GM04504 (cell line): ENCODE measurements at places on chromosomes 11 and 22.

GRCh38 chr11:7538031-7538430, 24.2 kb downstream of the PPFIBP2 start:
- no peak for DNase-seq

DNA sequence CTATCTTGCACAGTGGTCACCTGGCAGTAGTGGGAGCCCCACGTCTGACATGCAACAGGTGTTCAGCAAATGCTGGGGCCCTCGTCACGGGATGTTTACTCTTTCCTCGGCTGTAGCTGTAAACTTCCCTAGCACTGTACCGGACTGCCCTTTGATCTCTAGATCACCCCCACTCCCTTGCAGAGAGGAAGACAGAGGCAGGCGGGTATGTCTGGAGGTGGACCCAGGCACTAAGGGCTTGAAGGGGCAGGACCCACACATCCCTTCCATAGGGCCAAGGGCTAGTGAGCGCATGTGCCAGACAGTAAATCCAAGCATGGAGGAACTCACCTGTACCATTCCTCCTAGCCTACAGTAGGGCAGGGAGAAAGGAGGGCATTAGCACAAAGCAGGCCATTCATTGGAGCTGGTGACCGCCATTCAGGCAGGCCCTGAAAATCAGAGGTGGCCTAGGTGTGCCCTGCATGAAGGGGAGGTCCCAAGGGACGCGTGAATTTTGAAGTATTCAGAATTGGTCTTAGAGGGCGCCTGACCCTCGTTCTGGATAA, 1.9 kb upstream of the SMTN start:
- no peak for DNase-seq

DNA sequence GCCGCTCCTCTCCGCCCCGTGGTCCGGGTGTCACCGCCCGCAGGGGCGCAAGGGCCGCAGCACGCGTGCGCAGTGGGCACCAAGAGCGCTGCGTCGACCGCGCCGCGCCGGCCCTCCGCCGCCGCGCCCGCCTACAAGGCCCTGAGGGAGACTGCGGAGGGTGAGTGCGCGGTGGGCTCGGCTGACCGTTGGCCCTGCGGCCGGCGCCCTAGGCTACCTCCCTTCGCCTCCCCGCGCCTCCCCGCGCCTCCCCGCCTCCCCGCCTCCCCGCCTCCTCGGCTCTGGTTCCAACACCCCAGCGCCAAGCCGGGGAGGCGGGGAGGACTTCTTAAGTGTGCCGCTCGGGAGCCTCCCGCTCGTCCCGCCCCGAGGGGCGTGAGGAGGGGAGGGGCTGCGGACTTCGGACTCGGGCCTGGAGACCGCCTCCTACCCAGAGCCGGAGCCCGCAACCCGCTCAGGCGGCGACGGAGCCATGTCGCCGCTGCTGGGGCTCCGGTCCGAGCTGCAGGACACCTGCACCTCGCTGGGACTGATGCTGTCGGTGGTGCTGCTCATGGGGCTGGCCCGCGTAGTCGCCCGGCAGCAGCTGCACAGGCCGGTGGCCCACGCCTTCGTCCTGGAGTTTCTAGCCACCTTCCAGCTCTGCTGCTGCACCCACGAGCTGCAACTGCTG, at the start of gene AQP11:
Gene AQP11, plus strand, starts transcription at position 433 of the 673 bp plus-strand sequence. Its CDS starts 40 bp downstream, at position 473.
- peak; percentile 59 for DNase-seq

DNA sequence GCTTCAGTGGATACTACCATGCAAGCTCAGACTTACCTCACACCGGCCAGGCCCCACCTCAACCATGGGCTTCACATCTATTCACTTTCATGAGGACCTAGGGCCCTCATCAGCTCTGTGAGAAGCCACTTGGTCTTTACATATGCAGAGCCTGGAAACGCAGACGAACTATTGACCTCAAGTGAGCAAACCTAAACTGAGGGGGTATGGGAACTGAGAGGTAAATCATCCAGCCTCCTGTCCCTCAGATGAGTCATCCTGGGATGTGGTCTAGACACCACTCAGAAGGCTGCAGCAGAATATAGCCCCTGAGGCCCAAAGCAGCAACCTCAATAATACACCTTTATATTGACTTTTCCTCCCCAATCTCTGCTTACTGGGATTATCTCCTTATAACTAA, 578.0 kb downstream of the INSC start:
- DNase-seq, result no peak

DNA sequence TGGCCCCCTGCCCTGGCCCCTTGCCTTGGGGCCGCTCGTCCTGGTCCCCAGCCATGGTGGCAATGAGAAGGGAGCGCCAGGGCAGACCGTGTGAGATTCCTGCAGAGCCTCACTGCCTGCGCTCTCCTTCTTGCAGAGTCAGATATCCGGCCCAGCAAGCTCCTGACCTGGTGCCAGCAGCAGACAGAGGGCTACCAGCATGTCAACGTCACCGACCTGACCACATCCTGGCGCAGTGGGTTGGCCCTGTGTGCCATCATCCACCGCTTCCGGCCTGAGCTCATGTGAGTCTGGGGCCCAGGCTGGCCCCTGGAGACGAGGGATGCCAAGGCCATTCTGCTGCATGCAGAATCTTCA, 114.1 kb downstream of the MICAL2 start:
- DNase-seq, result no peak

- no peak for DNase-seq
Measured at GRCh38 chr11:35282221-35282882, 137.0 kb downstream of the SLC1A2 start.

DNA sequence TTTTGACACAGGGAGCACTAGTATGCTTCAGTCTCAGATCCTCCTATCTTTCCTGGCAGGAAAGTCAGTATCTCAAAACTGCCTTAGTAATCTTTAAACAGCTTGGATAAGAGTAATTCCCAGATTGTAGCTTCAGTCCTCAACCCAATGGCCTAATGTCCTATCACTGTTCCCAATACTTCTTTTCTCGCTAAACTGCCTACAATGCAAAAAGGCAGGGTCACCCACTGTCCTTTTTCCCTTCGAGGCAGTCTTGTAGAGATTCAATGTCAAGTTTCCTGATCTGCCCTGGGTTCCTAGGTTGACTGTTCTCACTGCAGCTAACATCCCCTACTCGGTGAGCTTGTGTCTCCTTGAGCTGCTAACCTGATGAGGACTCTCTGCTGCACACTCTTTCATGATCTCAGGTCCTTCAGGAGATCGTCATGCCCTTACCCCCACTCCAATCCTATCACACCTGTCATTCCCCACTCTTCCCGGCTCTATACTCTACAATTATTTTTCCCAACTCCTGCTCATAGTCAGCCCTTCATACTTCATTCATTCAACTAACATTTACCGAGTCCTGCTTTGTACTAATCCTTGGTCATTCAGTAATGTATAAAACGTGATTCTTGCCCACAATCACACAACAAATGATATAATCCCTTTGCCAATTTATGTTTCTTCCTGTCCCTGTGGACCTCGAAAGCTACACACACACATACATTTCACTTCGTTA, 904 bp downstream of the C2CD3 start:
- DNase-seq, result no peak

- no peak for DNase-seq
Measured at GRCh38 chr11:39589391-39589790, 1870.1 kb downstream of the LRRC4C start.

- DNase-seq, result peak; percentile 72
Measured at GRCh38 chr11:16791191-16791961, 52.9 kb downstream of the C11orf58 start.

GRCh38 chr11:98300719-98301118, 720.0 kb upstream of the CNTN5 start:
- no peak for DNase-seq

- no peak for DNase-seq
Measured at GRCh38 chr22:20652582-20652981, 121.3 kb upstream of the SERPIND1 start.

- no peak for DNase-seq
Measured at GRCh38 chr11:108559340-108559739, 34.2 kb downstream of the EXPH5 start.

DNA sequence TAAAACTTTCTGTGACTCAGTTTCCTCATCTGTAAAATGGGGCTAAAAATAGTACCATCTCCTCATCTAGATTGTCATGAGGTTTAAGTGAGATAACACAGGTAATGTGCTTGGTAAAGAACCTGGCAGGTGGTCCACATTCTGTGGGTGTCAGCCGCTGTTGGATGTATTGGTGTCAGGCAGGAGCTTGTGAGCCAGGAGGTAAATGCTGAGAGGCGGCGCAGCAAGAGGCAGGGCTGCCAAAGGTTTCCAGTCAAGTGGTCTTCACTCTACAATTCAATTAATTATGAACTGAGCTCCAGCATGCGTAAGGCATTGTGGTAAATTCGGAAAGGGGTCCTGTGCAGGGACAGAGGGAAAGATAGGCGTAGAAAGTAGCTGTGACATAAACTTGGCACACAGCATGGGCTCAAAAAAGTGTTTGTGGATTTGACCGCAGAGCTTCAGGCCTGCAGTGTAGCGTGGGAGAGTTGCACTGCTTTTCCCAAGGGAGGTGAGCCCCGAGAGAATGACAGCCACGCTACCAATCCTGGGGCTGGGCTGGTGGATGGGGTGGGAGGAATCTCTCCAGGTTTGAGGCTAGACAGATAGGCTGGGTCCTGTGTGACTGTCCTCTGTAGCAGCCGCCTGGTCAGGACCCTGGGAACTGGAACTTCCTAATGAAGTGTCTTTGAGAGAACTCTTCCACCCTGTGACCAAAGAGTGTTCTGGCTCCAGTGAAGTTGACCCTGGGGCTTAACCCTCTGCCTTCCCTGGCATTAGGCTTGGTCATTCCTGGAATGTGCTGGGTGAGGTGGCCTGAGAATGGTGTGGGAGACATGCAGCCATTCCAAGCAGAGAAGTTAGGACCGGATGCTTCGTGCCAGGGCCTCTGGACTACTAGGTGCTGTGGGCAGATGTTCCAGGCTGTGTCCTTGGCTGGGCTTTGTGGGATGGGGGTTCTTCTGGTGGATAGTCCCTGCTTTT, 122.4 kb downstream of the FEZ1 start:
- no peak for DNase-seq

GRCh38 chr11:116233561-116233960, 539.2 kb downstream of the BUD13 start:
- DNase-seq, result no peak

DNA sequence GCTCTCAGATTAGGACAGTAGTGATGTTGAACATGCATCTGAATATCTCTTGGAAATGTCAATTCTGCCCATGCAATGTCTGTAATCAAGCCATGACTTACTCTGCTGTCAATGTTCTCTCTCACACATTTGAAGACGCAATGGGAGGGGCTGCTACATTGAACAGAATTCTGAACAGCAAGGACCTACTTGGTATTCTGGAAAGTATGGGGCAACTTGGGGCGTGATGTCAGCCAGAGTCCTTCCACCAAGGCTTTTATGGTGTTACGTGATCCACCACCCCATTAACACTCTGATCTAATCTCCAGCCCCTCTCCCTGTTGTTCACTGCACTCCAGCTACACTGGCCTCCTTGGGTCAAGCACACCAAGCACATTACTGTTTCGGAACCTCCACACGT, 7.1 kb upstream of the CD59 start:
- no peak for DNase-seq

GRCh38 chr22:41687901-41688364, 734 bp downstream of the SNU13 start:
- no peak for DNase-seq

GRCh38 chr11:72329526-72329925, 85.5 kb upstream of the PHOX2A start:
- no peak for DNase-seq

DNA sequence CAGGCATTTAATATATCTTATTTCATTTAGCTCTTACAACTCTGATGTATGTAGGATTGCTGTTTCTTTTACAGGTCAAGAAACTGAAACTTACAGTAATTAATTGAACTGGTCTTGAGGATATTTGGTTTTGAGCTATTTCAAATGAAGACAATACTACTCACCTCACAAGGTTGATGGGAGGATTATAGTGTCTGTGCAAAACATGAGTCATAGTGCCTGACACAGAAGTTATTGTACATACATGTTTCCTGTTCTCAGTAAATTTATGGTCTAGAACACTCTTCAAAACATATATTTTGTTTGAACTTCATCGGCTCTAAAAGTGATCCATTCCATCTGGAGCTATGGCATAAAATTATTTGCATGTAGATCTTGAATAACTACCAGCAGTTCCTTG, 61.9 kb downstream of the CECR2 start:
- no peak for DNase-seq

DNA sequence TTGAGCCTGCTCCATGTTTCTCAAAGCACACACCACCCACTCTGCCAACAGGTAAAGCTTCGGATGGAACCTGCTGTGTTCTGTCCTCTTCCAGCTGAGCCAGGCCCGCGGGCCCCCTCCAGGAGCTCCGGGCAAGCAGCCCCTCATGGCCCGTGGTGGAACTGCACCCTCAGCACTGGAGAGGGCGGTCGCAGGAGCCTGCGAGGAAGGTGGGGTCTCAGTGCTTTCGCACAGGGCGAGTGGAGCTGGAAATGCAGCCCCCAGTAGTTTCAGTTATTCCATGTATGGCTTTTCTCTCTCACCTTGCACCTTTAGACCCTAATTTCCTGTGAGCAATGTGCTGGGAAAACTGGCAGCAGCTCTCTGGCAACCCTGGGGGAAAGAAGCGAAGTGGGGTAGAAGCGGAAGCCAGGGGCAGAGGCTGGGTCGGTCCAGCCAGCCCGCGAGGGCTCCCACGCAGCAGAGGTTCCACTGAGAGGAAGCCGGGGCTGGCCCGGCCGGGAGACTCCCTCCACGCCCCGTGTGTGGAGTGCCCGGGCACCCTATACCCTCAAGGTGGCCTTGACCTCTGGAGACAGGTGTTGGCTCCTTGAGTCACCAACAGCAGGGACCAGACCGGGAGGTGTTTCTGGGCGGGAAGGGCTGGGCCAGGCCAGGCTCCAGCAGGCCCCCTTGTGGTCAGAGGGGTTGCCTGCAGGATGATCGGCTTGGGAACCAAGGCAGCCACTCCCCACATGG, 119.9 kb upstream of the TMEM45B start:
- DNase-seq, result no peak

- DNase-seq, result peak; percentile 27
Measured at GRCh38 chr11:125062931-125063428, at the start of gene SLC37A2. SLC37A2 (plus strand) TSS chr11:125063305; CDS start chr11:125063368, 63 bp downstream.

GRCh38 chr22:38766076-38766777, 10.4 kb upstream of the SUN2 start:
- no peak for DNase-seq

DNA sequence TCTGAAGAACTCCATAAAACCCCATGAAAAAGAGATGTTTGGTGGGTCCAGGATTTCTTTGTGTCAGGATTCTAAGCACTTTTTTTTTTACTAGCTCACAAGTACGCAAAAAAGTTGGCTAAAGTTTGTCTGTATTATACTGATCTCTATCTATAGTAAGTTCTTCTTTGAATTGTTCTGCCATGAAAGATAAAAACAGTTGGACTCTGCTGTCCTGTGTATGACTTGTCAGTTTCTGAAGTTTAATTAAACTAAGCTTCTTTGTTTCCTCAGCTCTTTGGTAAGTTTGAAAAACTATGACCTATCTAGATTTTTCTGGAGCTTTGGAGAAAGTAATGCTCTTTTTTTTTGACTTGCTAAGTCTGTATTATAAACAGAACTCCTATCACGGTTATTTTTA, 812.2 kb upstream of the LUZP2 start:
- DNase-seq, result no peak

GRCh38 chr22:20431511-20432192, 6.0 kb downstream of the SCARF2 start:
- no peak for DNase-seq

GRCh38 chr11:83024270-83024854, 47.3 kb downstream of the RAB30 start:
- no peak for DNase-seq
